ENCODE measurements at places on chromosomes 1 and 21.

DNA sequence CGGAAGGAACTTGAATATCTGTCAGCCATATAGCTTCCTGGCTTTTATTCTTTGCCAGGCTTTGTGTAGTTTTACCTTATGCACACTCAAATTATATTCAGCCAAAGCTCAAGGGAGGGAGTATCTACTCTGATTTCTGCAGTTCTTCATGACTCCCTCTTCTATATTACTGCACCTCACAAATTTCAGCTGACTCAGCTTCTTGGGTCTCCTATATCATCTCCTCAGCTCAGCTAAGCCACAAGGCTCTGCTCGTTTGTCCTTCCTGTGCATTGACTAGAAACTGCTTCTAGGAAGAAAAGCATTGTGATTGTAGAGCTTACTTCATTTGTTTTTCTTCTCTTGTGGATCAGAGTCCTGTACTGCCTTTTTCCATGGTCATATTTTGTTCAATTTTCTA, 37.4 kb downstream of the BTBD8 start:
- DNase-seq = no peak

- DNase-seq = no peak
Observed at GRCh38 chr1:164703960-164704411, 145.0 kb downstream of the PBX1 start.

- no peak for DNase-seq
Observed at GRCh38 chr1:84585803-84586202, 11.6 kb upstream of the CTBS start.

- no peak for DNase-seq
Observed at GRCh38 chr1:8477166-8477982, 159.5 kb downstream of the SLC45A1 start.

GRCh38 chr1:81512252-81513003, 288.3 kb upstream of the ADGRL2 start:
- DNase-seq = no peak

DNA sequence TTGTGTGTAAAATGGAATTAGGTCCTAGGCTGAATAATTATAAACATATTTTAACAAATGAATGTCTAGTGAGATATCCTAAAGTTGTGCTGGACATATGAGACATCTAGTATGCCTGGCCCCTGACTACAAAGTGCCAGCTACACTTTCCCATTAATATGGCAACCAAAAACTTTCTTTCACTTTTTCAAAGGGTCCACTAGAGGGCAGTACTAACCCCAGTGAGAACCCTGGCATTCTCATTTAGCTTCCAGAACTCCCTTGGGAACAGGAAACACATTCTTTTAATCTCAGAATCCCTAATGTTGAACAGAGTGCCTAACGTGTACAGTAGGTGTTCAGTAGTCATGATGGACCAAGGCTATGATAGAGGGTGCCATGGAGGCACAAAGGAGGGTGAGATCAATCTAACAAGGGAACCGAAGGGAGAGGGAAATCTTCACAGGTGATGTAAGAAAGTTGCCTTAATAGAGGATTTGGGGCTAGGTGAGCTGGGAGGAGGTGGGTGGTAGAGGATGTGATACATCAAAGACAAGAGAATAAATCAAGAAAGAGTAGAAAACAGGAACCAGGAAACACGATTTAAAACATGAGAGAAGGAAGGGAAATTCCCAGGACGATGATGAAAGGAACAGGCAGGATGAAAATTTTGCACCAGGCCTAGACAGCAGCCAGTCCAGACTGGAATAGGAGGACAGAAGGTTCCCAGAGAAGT, 41.6 kb downstream of the NSL1 start:
- no peak for DNase-seq

- no peak for DNase-seq
Observed at GRCh38 chr21:38820471-38821239, 14.9 kb downstream of the ETS2 start.

DNA sequence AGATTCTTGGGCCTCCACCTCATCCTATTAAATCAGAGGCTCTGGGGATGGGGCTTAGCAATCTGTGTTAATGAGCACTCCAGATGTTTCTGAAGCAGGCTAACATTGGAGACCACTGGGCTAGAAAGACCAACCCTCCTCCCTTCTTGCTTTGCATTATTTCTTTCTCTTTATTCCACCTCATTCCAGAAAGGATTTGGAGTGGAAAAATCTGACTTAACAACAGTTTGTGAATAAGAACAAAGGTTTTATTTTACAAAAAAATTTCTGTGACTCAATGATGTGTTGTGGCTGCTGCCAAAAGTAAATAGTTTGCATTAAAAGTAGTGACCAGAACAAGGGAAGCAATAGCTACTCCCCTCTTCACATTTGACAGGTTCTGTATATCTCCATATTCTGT, 79.4 kb downstream of the TGFB2 start:
- no peak for DNase-seq

- no peak for DNase-seq
Observed at GRCh38 chr21:25489673-25490072, 117.6 kb downstream of the MRPL39 start.
